Left renal pelvis (tissue), 4 donors: ENCODE measurements at places on chromosomes 6 and 20. TPM values are rescaled to one million over a fixed set of nuclear protein-coding genes. Genes with fewer than 3 reads are reported as not detected.

DLL1 gene
- polyA plus RNA-seq, result 2.7 TPM

HLA-DRA gene
- polyA plus RNA-seq, result 82.4 TPM

RIMS1 gene
- polyA plus RNA-seq, result 2.9 TPM

SLC25A27 gene
- 23.0 TPM for polyA plus RNA-seq

LY6G6F gene
- 0.52 TPM for polyA plus RNA-seq

ARMC2 gene
- polyA plus RNA-seq, result 11.4 TPM

VNN1 gene
- 0.17 TPM for polyA plus RNA-seq

UNC93A gene
- polyA plus RNA-seq, result 9.6 TPM

PHACTR3 gene
- polyA plus RNA-seq, result 13.6 TPM

ADGRF1 gene
- polyA plus RNA-seq, result 53.3 TPM

SIRPB1 gene
- polyA plus RNA-seq, result 3.6 TPM

SALL4 gene
- 4.6 TPM for polyA plus RNA-seq

F13A1 gene
- polyA plus RNA-seq, result 31.1 TPM

SDC4 gene
- polyA plus RNA-seq, result 36.5 TPM

CDH26 gene
- polyA plus RNA-seq, result 0.54 TPM

GMPR gene
- 18.9 TPM for polyA plus RNA-seq

FAM83C gene
- not detected for polyA plus RNA-seq

C20orf204 gene
- polyA plus RNA-seq, result 0.66 TPM

SIRPB2 gene
- polyA plus RNA-seq, result 0.87 TPM

IL20RA gene
- polyA plus RNA-seq, result 2.0 TPM

CAGE1 gene
- polyA plus RNA-seq, result 0.17 TPM

AAR2 gene
- 37.2 TPM for polyA plus RNA-seq

PGC gene
- polyA plus RNA-seq, result not detected

B4GALT5 gene
- 46.7 TPM for polyA plus RNA-seq

WFDC5 gene
- polyA plus RNA-seq, result not detected

CBLN4 gene
- 1.7 TPM for polyA plus RNA-seq

CALHM4 gene
- polyA plus RNA-seq, result 0.58 TPM

BEND3 gene
- 9.2 TPM for polyA plus RNA-seq

GNL1 gene
- polyA plus RNA-seq, result 101 TPM
